ENCODE measurements at places on chromosomes 6 and 20. TPM values are rescaled to one million over a fixed set of nuclear protein-coding genes. Genes with fewer than 3 reads are reported as not detected.

THBS2 gene
- total RNA-seq = 239 TPM

NOTCH4 gene
- 0.12 TPM for total RNA-seq

F13A1 gene
- total RNA-seq = 0.12 TPM

C20orf204 gene
- 1.7 TPM for total RNA-seq

DEFB124 gene
- not detected for total RNA-seq

PPP1R3G gene
- total RNA-seq = 6.2 TPM

SUPT3H gene
- 8.6 TPM for total RNA-seq

CYP39A1 gene
- 4.5 TPM for total RNA-seq

DCDC2 gene
- total RNA-seq = 0.16 TPM

C4B gene
- 2.1 TPM for total RNA-seq

FAM8A1 gene
- 32.1 TPM for total RNA-seq

EMILIN3 gene
- 0.16 TPM for total RNA-seq

RAET1G gene
- total RNA-seq = 1.3 TPM

IL17A gene
- total RNA-seq = not detected

CFAP206 gene
- total RNA-seq = not detected

TGM3 gene
- not detected for total RNA-seq

TP53TG5 gene
- not detected for total RNA-seq

SAMD3 gene
- 0.65 TPM for total RNA-seq

ALDH8A1 gene
- total RNA-seq = 0.16 TPM

FILIP1 gene
- total RNA-seq = 2.9 TPM

CLPSL1 gene
- total RNA-seq = not detected

PPIL6 gene
- 2.1 TPM for total RNA-seq

RUNX2 gene
- 27.4 TPM for total RNA-seq

TULP1 gene
- total RNA-seq = not detected

GSTA5 gene
- total RNA-seq = not detected

PDSS2 gene
- total RNA-seq = 11.2 TPM

TRIM15 gene
- total RNA-seq = not detected

PKIB gene
- total RNA-seq = 0.12 TPM

DTD1 gene
- 37.8 TPM for total RNA-seq

ZC3H12D gene
- 0.24 TPM for total RNA-seq

SASH1 gene
- total RNA-seq = 103 TPM

FAM229B gene
- 13.3 TPM for total RNA-seq

FKBP1C gene
- 0.24 TPM for total RNA-seq
